Tibial artery (tissue), 4 donors: ENCODE measurements at places on chromosomes 1 and 21.

DNA sequence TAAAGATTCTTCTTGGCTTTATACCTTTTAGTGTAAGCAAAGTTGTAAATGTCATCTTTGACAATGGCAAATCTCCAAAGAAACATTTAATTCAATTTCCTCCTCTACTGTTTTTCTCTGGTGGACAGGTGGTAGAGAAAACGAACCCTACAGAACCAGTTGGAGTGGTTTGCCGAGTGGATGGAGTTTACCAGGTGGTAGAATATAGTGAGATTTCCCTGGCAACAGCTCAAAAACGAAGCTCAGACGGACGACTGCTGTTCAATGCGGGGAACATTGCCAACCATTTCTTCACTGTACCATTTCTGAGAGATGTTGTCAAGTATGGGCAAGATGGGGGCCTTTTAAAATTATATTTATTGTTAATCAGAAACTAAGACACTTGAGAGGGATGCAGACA is 25.8 kb downstream of the UAP1 start:
- H3K4me3 ChIP-seq, result no peak overlapping the region
- no peaks in the 10 kb centered on the region for H3K4me1 ChIP-seq
- DNase-seq, result no peak
- H3K27ac ChIP-seq, result no peak overlapping the region

DNA sequence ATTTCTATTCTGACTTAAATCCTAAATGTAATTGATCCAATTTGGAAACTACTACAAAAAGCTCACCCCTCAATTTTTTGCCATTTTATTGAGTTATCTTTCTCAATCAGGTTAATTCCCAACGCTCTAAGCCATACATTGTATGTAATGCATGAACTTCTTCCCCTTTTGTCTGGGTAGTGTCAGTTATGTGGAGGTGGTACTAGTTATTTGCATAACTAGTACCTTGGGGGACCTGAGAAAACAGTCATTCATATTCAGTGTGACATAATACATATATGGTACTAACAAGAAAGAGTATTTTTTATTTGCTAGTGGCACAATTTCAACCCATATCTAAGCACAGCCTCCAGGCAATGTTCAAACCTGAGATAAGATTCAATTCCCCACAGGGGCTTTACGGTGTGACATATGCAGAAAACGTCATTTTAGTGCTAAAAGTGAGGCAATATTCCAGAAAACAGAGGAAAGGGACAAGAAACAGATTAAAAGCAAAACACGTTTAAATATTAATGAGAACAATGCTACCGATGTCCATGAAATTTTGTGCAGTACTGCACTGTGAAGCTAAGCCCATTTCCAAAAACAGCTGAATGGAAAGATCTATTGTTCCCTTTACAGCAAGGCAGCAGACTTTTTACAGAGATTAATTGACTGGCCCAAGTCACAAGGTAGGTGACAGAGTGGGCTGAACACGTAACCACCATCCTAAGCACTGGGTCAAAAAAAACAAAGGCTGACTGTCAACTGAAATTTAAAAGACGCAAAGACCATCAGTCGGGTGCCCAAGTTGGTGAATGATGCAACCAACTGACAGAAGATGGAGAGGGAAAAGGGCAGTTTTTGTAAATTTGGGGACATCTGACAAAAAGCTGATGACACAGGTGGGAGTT is 1.4 kb downstream of the HLCS start:
- H3K27ac ChIP-seq, result no peak overlapping the region
- DNase-seq, result no peak

DNA sequence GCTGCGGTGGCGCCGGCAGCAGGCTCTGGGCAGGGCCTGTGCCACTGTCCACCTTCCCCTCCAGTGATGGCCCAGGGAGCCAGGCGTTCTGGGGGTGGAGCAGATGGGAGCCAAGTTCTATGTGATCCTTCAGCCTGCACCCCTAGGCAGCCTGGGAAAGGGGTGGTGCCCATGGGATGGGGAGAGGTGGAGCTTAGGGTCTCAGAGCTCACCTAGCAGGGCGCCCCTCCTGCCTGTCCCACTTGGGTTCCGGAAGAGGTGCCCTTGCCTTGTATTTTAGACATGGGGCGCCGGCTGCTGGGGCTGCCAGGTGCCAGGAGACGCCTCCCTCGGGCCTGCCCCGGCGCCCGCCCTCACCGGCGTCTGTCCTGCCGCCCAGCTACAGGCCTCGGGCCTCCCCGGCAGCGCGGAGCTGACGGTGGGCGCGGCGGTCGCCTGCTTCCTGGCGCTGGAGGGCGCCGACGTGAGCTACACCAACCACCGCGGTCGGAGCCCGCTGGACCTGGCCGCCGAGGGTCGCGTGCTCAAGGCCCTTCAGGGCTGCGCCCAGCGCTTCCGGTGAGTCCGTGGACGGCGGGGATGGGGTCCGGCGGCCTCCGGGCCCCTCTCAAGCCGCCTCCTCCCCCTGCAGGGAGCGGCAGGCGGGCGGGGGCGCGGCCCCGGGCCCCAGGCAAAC is 3.1 kb upstream of the MMP23B start:
- no peak overlapping the region for H3K27ac ChIP-seq
- peaks cover 15% of the 10 kb centered on the region for H3K4me1 ChIP-seq
- no peak for DNase-seq
- no peak overlapping the region for H3K4me3 ChIP-seq
- H3K27me3 ChIP-seq, result peaks cover 48% of the 10 kb centered on the region

DNA sequence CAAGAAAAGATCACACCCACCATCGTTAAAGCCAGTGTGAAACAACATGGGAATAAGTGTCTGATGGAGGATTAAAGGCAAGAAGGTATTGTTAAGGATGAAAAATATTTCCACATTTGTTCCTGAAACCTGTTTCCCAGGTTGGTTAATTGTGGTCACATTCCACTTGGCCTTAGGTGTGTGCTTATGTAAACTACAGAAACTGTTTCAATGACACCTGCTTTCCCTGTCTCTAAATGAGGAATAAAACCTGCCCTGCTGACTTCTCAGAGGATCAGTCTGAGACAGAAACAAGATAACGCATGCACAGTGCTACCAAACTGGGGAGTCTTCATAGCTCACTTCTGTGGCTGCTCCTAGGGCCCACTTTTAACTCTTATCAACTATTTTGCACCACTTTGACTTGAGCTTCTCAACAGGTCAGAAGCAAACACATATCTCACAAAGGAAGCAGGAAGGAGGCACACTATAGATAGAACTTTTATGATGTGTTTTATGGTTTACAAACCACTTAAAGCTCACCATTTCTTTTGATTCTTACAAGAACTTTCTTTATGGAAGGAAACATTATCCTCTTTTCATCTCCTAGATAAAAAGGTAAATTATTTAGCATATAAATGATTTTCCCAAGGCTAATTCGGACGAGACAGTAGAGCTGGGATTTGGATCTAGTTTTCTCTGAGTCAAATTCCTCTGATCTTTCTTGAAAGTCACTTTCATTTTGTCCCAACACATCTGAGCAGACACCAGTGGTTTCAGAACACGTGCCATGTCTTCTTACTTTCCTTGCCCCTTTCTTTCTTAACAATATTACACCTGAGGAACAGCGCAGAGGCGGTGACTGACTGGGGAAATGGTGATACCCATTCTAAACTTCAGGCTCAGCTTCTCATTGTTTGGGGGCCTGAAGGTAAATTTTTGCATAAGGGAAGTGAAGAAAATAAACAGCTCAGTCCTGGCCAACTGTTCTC is 33.4 kb downstream of the CYP2J2 start:
- no peak for DNase-seq
- no peak overlapping the region for H3K4me3 ChIP-seq
- no peaks in the 10 kb centered on the region for H3K36me3 ChIP-seq

GRCh38 chr1:100643471-100644196 is 75.9 kb upstream of the VCAM1 start:
- H3K27ac ChIP-seq, result no peak overlapping the region
- H3K27me3 ChIP-seq, result no peaks in the 10 kb centered on the region
- H3K36me3 ChIP-seq, result no peaks in the 10 kb centered on the region
- H3K4me3 ChIP-seq, result no peak overlapping the region
- no peaks in the 10 kb centered on the region for H3K4me1 ChIP-seq

DNA sequence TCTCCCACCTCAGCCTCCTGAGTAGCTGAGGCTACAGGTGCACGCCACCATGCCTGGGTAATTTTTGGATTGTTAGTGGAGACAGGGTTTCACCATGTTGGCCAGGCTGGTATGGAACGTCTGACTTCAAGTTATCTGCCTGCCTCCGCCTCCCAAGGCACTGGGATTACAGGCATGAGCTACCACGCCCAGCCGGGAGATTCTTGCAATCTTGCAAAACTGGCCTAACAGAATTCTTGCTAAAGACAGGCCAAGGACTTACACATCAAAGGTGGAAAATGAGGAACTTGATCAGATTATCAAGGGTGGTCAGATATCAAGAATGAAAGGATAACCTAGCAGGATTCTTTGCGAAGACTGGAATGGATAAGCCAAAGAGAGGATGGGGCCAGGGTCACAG is 98.3 kb upstream of the TIAM1 start:
- no peak overlapping the region for H3K27ac ChIP-seq
- H3K27me3 ChIP-seq, result no peaks in the 10 kb centered on the region
- no peak for DNase-seq
- no peaks in the 10 kb centered on the region for H3K36me3 ChIP-seq

- no peak overlapping the region for H3K27ac ChIP-seq
- H3K4me3 ChIP-seq, result no peak overlapping the region
- no peaks in the 10 kb centered on the region for H3K4me1 ChIP-seq
- H3K27me3 ChIP-seq, result no peaks in the 10 kb centered on the region
- no peak for DNase-seq
Measured at GRCh38 chr1:76122271-76122670, 47.7 kb downstream of the ST6GALNAC3 start.

- H3K36me3 ChIP-seq, result no peaks in the 10 kb centered on the region
- H3K4me1 ChIP-seq, result peaks cover 16% of the 10 kb centered on the region
- no peak overlapping the region for H3K4me3 ChIP-seq
Measured at GRCh38 chr1:51230501-51231078, 5.5 kb upstream of the RNF11 start.

- no peak overlapping the region for H3K27ac ChIP-seq
- no peaks in the 10 kb centered on the region for H3K27me3 ChIP-seq
- no peaks in the 10 kb centered on the region for H3K36me3 ChIP-seq
- no peak overlapping the region for H3K4me3 ChIP-seq
- no peak for DNase-seq
Measured at GRCh38 chr1:77316966-77317365, 35.1 kb downstream of the AK5 start.

GRCh38 chr1:18417316-18418269 is 63.1 kb upstream of the KLHDC7A start:
- H3K4me1 ChIP-seq, result no peaks in the 10 kb centered on the region
- H3K4me3 ChIP-seq, result no peak overlapping the region
- no peak for DNase-seq

GRCh38 chr1:183685112-183685713 is 32.1 kb upstream of the APOBEC4 start:
- no peak overlapping the region for H3K4me3 ChIP-seq
- H3K4me1 ChIP-seq, result no peaks in the 10 kb centered on the region
- no peaks in the 10 kb centered on the region for H3K36me3 ChIP-seq
- H3K27ac ChIP-seq, result no peak overlapping the region
- DNase-seq, result no peak

- no peak overlapping the region for H3K4me3 ChIP-seq
- H3K36me3 ChIP-seq, result no peaks in the 10 kb centered on the region
- H3K27me3 ChIP-seq, result no peaks in the 10 kb centered on the region
- no peak for DNase-seq
Measured at GRCh38 chr1:85504417-85504816, 39.5 kb upstream of the DDAH1 start.

- H3K4me1 ChIP-seq, result no peaks in the 10 kb centered on the region
- no peak overlapping the region for H3K27ac ChIP-seq
- no peaks in the 10 kb centered on the region for H3K27me3 ChIP-seq
- no peaks in the 10 kb centered on the region for H3K36me3 ChIP-seq
- DNase-seq, result no peak
Measured at GRCh38 chr1:62906428-62906886, 122.5 kb downstream of the ATG4C start.

- no peak for DNase-seq
- no peak overlapping the region for H3K4me3 ChIP-seq
- no peaks in the 10 kb centered on the region for H3K36me3 ChIP-seq
- H3K4me1 ChIP-seq, result no peaks in the 10 kb centered on the region
Measured at GRCh38 chr1:87403061-87403820, 74.6 kb downstream of the LMO4 start.

- DNase-seq, result no peak
- H3K36me3 ChIP-seq, result no peaks in the 10 kb centered on the region
- H3K4me3 ChIP-seq, result no peak overlapping the region
- H3K4me1 ChIP-seq, result no peaks in the 10 kb centered on the region
- H3K27ac ChIP-seq, result no peak overlapping the region
Measured at GRCh38 chr1:170471398-170472053, 60.4 kb upstream of the GORAB start.
